Activated gamma-delta T cell treated with Interleukin-2 at 50 U/mL for 16 hours (primary cell): ENCODE measurements at places on chromosomes 3 and 15.

- DNase-seq = peak; percentile 59
Measured at GRCh38 chr3:68057637-68058320, 403.4 kb upstream of the SUCLG2 start.

GRCh38 chr15:74384881-74385643 is 17.6 kb upstream of the CYP11A1 start:
- DNase-seq = peak; percentile 55

DNA sequence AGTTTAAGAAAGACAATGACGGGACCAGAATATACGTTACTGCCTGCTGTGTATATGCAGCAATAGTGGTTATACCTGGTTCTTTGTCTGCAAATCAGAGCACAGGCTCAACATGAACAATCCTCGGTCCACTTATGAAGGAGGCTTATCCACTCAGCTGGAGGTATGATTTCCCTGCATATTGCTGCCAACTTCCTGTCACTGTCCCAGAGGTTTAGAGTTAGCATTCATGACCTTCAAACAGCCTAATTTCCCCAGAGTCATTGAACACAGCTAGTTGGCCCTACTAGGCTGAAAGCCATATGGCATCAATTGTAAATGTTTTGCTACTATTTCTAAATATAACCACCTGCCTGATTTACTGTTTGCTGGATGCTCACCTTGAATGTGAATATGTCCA is 224.9 kb upstream of the ZNF717 start:
- DNase-seq = no peak

- DNase-seq = no peak
Measured at GRCh38 chr3:64977308-64978100, 289.7 kb upstream of the ADAMTS9 start.

DNA sequence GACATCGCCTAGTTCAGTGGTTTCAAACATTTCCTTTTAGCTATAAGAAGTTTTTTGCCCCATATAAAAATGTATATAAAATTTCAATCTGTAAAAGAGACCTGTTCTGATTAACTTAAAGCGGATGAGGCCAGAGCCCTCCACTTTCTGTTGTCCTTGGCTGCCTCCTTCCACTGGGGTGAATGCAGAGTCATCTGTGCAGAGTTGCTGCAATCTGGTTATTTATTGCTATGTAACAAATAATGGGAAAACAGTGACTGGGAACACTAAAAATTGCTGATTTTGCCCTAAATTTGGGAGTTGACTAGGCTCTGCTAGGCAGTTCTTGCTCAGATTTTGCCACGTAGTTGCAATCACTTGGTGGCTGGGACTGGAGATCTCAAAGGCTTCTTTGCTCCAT is 637.8 kb downstream of the GRM7 start:
- no peak for DNase-seq
